ENCODE measurements at places on chromosomes 6 and 20. TPM values are rescaled to one million over a fixed set of nuclear protein-coding genes. Genes with fewer than 3 reads are reported as not detected.

PTCHD4 gene
- not detected for total RNA-seq

CTAGE9 gene
- not detected for total RNA-seq

ZSCAN26 gene
- total RNA-seq: 10.1 TPM

ADGRF1 gene
- total RNA-seq: not detected

MLIP gene
- not detected for total RNA-seq

PNPLA1 gene
- total RNA-seq: not detected

PRKN gene
- 2.8 TPM for total RNA-seq

PROKR2 gene
- not detected for total RNA-seq

RHAG gene
- total RNA-seq: not detected

ZNF311 gene
- 1.6 TPM for total RNA-seq

MYBL2 gene
- 87.7 TPM for total RNA-seq

DXO gene
- 23.3 TPM for total RNA-seq

TP53TG5 gene
- 0.67 TPM for total RNA-seq

TRIM10 gene
- 0.39 TPM for total RNA-seq

SYCP2L gene
- total RNA-seq: not detected

SCRT2 gene
- not detected for total RNA-seq

NOX3 gene
- total RNA-seq: not detected

CEBPB gene
- 134 TPM for total RNA-seq

VNN1 gene
- total RNA-seq: not detected

CDK19 gene
- total RNA-seq: 34.0 TPM

SLC22A3 gene
- total RNA-seq: not detected

FRS3 gene
- 11.4 TPM for total RNA-seq
